Hindlimb muscle (tissue), 1 donor: ENCODE measurements at places on chromosomes 4 and X.
A peak's percentile ranks its signal among the peaks of the same experiment; 100 is the strongest.

- no peak for DNase-seq
These were observed 302.9 kb downstream of the ARHGAP10 start for GRCh38 chr4:148034813-148035212.

GRCh38 chrX:47707031-47707780 is 48.2 kb upstream of the UXT start:
- DNase-seq: no peak

DNA sequence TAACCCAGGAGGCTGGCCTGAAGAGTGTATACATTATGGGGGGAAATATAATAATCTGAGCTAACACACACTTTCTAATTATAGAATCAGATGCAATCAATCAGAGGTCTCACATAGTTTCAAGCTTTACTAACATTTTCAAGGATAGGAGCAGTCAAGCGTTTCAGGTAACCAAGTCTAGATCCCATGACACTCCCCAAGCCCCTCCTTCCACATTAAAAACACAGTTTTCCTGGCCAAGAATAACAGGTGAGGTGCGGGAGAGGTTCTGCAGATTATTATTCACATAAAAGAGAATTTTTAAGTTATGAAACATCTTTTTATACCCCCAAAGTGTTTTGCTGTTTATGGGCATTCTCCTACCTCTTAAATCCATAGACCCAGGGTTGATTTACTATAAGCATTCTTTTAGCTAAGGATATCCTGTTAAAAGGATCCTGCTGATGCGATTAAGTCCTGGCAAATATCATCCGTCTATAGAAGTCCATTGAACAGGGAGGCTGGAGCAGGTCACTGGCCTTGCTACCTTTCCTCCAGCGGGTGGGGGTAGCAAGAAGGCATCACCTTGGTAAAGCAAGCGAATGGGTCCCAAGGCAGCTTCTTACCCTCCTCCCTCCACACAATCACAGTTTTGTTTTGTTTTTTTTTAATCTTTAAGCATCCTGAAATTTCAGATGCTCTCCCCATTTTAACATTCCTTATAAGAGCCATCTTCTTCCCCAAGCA is 104.7 kb upstream of the GPM6A start:
- no peak for DNase-seq

DNA sequence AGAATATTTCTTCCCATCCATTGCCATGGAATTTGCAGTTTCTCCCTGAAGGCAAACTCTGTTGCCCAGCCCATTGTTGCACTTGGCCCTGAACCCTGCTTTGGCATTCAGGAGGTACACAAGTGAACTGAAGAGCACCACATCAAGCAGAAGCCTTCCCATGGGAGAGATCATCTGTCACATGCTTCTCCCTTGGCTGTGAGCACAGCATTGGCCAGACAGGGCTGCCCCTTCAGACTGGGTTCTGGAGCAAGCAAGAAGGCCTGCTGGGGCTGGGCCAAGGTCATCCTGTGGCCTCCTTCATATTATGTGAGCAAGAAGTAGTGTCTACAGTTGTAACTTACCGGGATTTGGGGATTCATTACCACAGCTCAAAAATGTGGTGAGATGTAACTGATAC is 22.7 kb downstream of the SCML1 start:
- DNase-seq: no peak

DNA sequence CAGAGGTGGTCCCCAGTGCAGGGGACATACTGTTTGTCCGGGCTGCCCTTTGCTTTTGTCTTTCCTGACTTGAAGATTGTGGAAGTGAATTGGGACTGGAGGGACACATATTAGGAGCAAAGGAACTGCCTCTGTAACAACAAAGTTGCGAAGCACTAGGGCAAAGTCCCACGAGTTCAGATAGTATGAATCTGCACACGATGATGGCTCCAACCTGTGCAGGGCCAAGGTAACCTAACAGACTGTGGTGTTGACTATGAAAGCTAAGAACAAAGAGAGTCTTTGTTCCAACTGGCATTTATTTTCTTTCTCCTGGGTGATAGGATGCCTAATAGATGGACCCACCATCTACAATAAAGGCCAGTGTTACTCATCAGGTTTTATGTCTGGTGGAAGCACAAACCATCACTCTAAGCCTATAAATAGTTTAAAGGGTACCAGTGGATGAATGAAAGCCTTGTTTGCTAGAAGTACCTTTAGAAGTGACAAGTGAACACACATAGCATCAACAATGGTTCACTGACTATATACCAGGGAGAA is 71.8 kb downstream of the TMA16 start:
- DNase-seq: no peak

- DNase-seq: peak; percentile 10
These were observed 105.6 kb upstream of the SMIM31 start for GRCh38 chr4:164648151-164648848.

DNA sequence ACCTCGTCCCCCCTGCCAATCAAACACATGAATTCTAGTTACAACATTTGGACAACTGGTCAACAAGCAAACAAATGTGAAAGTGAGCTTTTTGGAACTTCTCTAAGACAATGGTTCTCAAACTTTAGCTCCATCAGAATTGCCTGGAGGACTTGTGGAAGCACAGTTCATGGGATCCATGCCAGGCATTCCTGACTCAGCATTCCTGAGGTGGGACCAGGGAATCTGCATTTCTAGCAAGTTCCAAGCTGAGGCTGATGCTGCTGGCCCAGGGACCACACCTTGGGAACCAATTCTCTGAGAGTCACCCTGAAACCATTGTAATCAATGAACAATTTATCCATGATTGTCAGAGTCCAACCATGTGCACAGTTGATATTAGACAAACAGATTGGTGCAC is 43.8 kb upstream of the PRPS2 start:
- DNase-seq: no peak

GRCh38 chr4:118867311-118868067 is 21.2 kb upstream of the SYNPO2 start:
- no peak for DNase-seq

DNA sequence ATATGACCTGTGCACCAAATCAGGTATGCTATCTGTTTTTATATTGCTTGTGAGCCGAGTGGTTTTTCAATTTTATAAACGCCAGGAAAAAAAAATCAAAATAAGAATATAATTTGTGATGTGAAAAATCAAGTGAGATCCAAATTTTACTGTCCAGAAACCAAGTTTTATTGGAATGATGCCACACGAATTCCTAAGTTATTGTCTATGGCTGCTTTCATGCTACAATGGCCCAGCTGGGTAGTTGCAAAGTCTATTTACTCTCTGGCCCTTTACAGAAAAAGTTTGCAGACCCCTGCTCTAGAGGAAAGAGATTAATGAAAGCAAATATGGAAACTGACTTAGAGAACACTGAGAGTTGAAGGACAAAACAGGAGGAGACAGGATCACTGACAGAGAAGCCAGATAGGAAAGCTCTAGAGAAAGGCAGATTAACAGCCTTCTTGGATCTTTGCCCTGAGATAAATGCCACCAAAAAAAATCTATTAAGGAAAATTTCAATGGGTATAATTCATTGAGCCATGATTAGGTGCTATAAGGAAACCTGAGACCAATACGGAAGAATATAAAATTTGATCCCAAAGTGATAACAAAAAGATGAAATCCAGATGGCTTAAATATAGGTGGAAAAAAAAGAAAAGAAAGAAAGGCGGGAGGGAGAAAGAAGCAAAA is 29.8 kb downstream of the PRSS12 start:
- peak; percentile 42 for DNase-seq

GRCh38 chrX:47185241-47185640 is 8.4 kb upstream of the UBA1 start:
- no peak for DNase-seq

- no peak for DNase-seq
These were observed 27.6 kb downstream of the ANXA10 start for GRCh38 chr4:168119890-168120289.

DNA sequence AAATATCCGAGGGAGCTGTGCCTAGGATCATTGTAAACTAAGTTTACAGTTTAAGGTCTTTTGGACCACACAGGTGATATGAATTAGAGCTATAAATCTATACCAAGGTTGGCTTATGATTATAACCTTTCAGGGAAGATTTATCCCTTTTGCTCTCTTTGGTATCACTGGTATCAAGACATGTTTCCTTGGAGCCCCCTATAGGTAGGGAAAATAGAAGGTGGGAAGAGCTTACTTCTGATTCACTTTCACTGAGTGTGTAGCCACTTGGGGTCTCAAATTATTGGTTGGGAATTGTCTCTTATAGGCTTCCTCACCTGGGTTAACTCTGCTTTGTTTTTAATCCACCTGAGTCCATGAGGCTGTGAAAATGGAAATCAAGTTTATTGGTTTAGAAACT is 262.1 kb upstream of the NR3C2 start:
- no peak for DNase-seq

DNA sequence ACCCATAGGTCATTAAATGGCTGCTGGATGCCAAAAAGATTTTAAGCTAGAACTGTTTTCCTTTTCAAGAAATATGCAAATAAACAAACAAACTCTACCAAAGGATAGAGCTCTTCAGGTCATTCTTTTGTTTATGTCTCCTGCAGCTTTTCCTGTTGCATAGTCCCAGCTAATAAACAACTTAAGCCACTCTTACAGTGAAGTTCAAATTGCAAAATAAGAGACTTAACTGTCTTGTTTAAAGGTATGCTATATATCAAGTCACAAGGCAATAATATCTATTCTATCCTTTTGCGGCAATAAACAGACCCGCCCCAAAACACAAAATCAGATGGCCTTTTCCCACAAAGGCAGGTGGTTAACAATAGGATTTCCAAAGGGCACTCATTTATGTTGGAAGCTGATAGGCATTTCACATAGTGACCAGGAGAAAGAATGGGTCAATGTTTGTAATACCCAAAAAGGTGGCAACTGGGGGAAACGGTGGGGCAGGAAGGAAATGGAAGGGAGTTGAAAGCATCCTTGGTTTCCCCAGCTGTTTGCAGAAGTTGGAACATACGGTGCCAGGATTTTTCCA is 15.3 kb downstream of the HAND2 start:
- no peak for DNase-seq

DNA sequence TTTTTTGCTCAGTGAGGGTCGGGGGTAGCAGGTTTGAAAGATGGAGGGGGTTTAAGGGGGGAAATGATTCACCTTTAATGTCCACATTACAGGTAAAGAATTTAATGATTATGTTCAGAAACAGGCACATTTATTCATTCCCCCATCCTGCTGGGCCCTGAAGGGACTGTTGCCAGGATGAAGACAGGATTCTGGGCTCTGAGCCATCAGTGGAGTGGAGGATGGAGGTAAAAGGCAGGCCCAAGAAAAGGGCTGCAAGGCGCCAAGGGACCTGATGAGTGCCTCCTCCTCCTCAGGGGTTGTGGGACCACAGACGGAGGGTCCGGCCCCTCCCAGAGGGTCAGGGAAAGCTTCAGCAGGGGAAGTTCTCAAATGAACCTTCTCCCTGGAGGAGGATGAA is 40.4 kb upstream of the PROM1 start:
- no peak for DNase-seq

GRCh38 chr4:81410680-81411079 is 61.0 kb downstream of the RASGEF1B start:
- no peak for DNase-seq

GRCh38 chrX:13290891-13291614 is 28.8 kb downstream of the ATXN3L start:
- DNase-seq: no peak

DNA sequence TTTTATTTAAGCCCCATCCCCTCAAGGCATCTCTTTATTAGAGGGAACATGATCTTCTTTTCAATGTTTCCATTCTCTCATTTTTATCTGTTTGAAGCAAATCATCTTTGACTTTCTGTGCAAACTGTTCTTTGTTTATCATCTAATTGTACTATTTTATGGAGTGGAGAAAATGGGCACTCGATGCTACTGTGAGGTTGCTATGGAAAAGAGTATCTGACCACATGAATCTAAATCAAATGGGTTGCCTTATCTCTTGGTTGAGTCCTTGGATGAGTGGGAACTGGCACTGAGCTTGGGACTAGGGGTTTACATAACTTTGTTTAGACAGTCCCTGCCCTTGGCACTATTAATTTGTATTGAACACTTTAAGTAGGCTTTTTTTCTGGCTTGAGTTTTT is 9.1 kb downstream of the OCRL start:
- DNase-seq: no peak

- no peak for DNase-seq
These were observed 52.5 kb upstream of the ANTXR2 start for GRCh38 chr4:80125252-80126177.

DNA sequence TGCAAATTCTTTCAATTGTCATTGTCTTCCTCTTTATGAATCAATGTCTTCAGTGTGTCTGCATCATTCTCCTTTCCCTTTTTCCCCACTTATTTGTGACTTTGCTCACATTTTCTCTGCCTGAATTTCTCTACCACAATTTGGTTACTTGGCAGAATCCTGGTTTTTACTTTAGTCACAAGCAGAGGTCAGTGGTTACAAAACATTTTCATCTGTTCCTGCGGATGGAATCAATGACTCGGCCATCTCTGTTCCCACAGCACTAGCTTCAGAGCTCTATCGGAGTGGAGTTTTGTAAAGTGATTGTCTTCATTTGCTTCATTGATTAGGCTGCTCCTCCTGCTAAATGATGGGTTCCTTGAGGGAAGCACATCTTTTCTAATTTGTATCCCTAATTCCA is 501.3 kb upstream of the AADAT start:
- DNase-seq: no peak

DNA sequence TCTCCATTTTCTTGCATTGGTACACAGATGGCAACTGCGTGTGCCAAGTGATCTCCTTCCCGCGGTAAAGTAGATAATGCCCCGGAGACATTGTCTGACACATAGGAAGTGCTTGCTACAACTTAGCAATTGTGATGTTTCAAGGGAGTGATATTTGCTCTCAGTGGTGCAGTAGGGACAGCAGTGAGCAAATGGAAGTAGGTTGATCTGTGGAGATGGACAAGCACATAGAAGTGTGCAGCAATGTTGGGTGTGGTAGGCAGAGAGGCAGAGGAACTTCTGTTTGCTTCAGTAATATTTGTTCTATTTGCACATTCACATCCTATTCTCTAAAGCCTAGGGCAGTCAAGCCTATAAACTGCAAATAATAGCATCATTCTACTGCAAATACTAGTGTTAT is 846.7 kb upstream of the PRKX start:
- no peak for DNase-seq

- no peak for DNase-seq
These were observed 462.7 kb downstream of the INPP4B start for GRCh38 chr4:142383354-142383753.
